ENCODE measurements at places on chromosomes 11 and 22. TPM values are rescaled to one million over a fixed set of nuclear protein-coding genes. Genes with fewer than 3 reads are reported as not detected.

GRCh38 chr11:78438298-78438975, 20.8 kb upstream of the GAB2 start:
- peaks cover 4% of the 10 kb centered on the region for H3K36me3 ChIP-seq
- no peaks in the 10 kb centered on the region for H3K4me1 ChIP-seq
- DNase-seq: no peak
- no peaks in the 10 kb centered on the region for H3K27me3 ChIP-seq
- no peak overlapping the region for H3K4me3 ChIP-seq

GRCh38 chr11:116901211-116901610, 63.8 kb upstream of the APOA1 start:
- peaks cover 3% of the 10 kb centered on the region for H3K36me3 ChIP-seq
- no peaks in the 10 kb centered on the region for H3K27me3 ChIP-seq
- H3K27ac ChIP-seq: no peak overlapping the region
- H3K4me1 ChIP-seq: no peaks in the 10 kb centered on the region

DNA sequence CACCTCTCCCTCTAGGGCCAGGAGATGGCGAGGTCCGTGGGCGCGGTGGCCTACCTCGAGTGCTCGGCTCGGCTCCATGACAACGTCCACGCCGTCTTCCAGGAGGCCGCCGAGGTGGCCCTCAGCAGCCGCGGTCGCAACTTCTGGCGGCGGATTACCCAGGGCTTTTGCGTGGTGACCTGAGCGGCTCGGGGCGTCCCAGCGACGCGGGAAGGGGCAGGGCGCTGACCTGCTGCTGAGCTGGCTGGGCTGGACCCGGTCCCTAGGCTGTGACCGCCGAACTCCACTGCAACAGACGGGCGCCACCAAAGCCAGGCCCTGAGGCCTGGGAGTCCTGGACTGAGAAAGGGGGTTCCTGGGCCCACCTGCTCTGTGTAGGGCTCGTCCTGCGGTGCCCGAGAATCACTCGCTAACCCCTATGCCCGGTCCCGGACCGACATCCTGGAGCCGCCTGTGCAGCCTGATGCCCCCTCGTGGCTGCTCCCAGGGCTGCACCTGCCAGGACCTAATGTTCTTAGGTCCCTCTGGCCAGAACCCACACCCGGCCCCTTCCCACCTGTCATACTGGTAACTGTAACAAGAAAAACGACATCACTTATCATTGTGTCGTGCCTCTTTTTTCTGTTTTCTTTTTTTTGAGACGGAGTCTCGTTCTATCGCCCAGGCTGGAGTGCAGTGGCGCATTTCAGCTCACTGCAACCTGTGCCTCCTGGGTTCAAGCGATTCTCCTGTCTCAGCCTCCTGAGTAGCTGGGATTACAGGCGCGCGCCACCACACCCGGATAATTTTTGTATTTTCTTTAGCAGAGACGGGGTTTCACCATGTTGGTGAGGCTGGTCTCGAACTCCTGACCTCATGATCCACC, 15.0 kb downstream of the RHOD start:
- no peaks in the 10 kb centered on the region for H3K27me3 ChIP-seq
- no peaks in the 10 kb centered on the region for H3K36me3 ChIP-seq
- peak overlapping the region; percentile 9 for H3K4me3 ChIP-seq

- no peaks in the 10 kb centered on the region for H3K36me3 ChIP-seq
- H3K27me3 ChIP-seq: no peaks in the 10 kb centered on the region
- H3K4me3 ChIP-seq: no peak overlapping the region
- DNase-seq: no peak
Observed at GRCh38 chr11:16840951-16841350, 102.5 kb downstream of the C11orf58 start.

- no peak overlapping the region for H3K4me3 ChIP-seq
- H3K36me3 ChIP-seq: no peaks in the 10 kb centered on the region
- no peak for DNase-seq
- H3K4me1 ChIP-seq: peaks cover 15% of the 10 kb centered on the region
Observed at GRCh38 chr11:72724851-72725723, 27.1 kb downstream of the ARAP1 start.

DNA sequence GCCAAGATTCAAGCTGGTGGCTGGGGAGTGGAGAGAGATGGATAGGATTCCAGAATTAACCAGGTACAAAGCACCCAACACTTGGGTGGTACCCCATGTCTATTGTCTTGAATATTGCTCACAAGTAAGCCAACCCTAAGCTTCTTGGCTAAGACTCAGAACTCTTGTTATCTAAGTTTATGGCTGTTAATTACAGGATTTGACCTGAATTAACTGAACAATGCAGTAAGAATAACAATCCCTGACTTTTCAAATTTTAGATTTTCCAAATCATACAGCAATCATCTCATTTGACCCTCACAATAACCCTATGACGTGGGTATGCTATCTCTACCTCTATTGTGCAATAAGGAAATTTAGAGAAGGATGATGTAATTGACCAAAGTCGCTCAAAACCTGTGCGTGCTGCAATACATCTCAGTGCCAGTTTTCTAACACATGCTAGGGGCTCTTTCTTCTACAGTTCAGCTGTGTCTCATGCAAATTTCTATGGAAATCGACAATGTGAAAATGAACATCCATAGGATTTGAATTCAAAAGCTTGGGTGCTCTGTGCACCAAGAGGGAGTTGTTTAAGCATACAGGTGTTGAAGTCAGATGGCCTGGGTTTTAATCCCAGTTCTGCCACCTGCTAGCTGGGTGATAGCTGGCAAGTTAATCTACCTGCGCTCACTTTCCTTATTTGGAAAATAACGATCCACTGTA, 40.1 kb upstream of the APLNR start:
- no peak overlapping the region for H3K27ac ChIP-seq
- H3K4me1 ChIP-seq: no peaks in the 10 kb centered on the region
- no peaks in the 10 kb centered on the region for H3K27me3 ChIP-seq
- peak overlapping the region; percentile 25 for H3K4me3 ChIP-seq

GRCh38 chr11:89327885-89328284, 150.2 kb downstream of the TYR start:
- H3K27ac ChIP-seq: no peak overlapping the region
- H3K4me1 ChIP-seq: no peaks in the 10 kb centered on the region
- H3K27me3 ChIP-seq: no peaks in the 10 kb centered on the region
- DNase-seq: no peak

- no peaks in the 10 kb centered on the region for H3K27me3 ChIP-seq
- no peaks in the 10 kb centered on the region for H3K4me1 ChIP-seq
- no peak overlapping the region for H3K27ac ChIP-seq
Observed at GRCh38 chr11:39113606-39114005, 2345.8 kb downstream of the LRRC4C start.

- no peak overlapping the region for H3K27ac ChIP-seq
- no peak for DNase-seq
- no peak overlapping the region for H3K4me3 ChIP-seq
- H3K36me3 ChIP-seq: no peaks in the 10 kb centered on the region
Observed at GRCh38 chr11:66146940-66147339, 76.9 kb downstream of the PACS1 start.

GRCh38 chr11:67631411-67631810, 1.7 kb upstream of the NUDT8 start:
- no peaks in the 10 kb centered on the region for H3K27me3 ChIP-seq
- peaks cover 5% of the 10 kb centered on the region for H3K4me1 ChIP-seq
- DNase-seq: no peak
- no peak overlapping the region for H3K4me3 ChIP-seq
- H3K36me3 ChIP-seq: no peaks in the 10 kb centered on the region
- no peak overlapping the region for H3K27ac ChIP-seq

DNA sequence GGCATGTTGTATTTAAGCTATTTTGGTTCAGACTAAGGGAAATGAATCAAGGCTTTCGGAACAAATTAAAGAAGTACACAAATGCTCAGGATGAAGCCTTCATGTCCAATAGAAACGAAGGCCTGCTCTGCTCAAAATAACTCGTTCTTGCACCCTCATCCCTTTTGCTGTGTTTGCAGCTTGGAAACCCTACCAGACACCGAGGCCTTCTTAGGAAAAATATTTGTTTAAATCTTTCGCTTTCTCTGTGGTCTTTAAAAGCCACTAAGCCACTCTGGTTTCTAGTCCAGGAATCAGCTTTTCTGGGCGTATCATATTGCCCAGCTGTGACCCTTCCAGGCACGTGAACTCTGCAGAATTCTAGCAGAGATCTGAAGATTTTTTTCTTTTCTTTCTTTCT, 60.9 kb upstream of the HSPA8 start:
- H3K27ac ChIP-seq: peak overlapping the region; percentile 86
- no peak for DNase-seq
- H3K4me1 ChIP-seq: peaks cover 17% of the 10 kb centered on the region

DNA sequence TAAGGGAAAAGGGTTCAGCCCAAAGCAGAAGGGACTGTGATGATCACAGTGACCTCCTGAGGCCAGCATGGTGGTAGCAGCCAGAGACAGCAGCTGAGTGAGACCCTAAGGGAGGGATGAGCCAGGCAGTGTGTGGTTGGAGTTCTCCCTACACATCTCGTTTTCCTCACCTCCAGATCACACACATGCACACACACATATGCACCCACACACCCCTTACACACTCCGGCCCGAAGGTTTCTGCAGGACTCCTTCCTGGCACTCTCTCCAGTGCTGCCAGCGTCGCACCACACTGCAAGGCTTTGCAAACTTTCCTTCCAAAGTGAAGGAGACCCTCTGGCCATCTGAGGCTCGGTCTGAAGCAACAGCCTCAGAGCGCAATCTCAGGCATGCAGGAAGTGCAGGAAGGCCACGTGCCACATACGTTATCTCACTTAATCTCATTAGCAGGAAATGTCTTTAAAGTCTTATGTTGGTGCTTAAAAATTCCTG, 26.9 kb upstream of the TP53I11 start:
- H3K4me3 ChIP-seq: no peak overlapping the region
- H3K36me3 ChIP-seq: no peaks in the 10 kb centered on the region
- no peaks in the 10 kb centered on the region for H3K27me3 ChIP-seq
- no peak for DNase-seq
- peaks cover 5% of the 10 kb centered on the region for H3K4me1 ChIP-seq

DNA sequence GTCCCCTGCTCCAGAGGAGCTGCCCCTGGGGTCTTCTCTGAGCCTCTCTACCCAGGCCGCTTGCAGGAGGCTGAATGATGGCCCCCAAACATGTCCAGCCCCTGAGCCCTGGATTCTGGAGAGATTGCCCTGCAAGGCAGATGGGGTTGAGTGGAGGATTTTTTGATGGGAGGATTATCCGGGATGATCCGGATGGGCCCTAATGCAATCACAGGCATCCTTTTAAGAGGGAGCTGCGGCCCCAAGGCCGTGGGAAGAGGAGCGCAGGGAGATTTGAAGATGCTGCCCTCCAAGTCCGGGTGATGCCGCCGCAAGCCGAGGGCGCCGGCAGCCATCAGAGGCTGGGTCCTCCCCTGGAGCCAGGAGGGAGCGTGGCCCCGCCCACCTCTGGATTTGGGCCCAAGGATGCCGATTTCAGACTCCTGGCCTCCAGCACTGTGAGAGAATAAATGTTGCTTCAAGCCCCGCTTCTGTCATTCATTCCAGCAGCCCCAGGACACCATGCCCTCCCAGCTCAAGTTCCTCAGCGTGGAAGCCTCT, 66.0 kb downstream of the WNT7B start:
- no peaks in the 10 kb centered on the region for H3K36me3 ChIP-seq
- no peaks in the 10 kb centered on the region for H3K27me3 ChIP-seq
- H3K4me1 ChIP-seq: no peaks in the 10 kb centered on the region

DNA sequence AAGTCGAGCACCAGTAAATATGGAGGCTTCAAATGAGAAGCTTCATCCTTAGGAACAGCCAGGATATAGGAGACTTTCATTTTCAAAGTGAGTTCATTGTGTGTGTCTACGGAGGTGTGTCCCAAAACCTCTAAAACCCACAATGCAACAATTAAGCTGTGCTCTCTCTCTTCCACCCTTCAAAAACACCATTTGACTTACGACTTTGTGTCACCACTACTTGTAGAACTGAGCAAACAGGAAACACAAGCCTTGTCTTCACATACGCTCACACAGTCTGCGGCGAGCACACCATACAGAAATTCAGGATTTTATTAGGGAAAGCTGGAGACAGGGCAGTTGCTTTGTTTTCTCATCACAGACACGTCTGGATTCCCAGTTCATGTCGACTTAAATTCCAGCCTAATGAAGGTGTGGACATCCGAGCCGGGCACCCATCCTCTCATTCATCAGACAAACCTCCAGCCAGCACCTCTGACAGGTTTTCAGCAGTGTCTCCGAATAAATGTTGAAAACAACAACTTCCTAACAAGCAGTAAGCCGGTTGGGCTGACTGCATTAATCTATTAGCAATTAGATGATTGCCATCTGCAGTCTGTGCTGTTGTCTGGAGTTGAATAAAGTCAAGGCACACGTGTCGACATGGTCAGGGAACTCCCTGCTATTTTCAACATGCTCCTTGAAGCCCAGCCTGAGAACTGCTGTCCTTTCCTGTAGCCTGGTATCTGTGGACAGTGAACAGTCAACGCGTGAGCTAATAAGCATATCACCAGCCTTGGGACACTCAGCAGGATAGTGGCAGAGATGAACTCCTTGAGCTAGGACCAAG, 1411.1 kb downstream of the BRD1 start:
- no peaks in the 10 kb centered on the region for H3K4me1 ChIP-seq
- H3K36me3 ChIP-seq: no peaks in the 10 kb centered on the region
- no peaks in the 10 kb centered on the region for H3K27me3 ChIP-seq
- no peak overlapping the region for H3K4me3 ChIP-seq
- no peak for DNase-seq
- H3K27ac ChIP-seq: no peak overlapping the region

DNA sequence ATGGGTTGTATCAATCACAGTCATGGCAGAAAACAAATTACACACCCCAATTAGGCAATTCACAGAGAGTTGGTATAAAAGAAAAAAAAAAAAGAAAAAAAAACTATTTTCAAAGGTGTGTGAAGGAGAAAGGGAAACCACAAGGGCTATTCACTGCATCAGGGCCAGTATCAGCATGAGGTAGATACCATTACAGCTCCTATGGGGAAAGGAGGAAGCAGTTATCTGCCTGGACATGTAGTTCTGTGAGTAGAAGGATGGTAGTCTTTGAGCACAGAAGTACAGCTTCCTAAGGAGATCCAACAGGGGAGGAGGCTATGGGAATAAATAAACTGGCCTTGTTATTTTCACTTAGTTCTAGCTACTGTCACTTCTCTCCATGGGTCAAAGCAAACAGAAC, 746.1 kb downstream of the LUZP2 start:
- H3K36me3 ChIP-seq: no peaks in the 10 kb centered on the region
- DNase-seq: no peak
- H3K27me3 ChIP-seq: no peaks in the 10 kb centered on the region
- no peak overlapping the region for H3K4me3 ChIP-seq

- DNase-seq: no peak
- H3K27ac ChIP-seq: no peak overlapping the region
- H3K4me1 ChIP-seq: no peaks in the 10 kb centered on the region
- no peaks in the 10 kb centered on the region for H3K27me3 ChIP-seq
Observed at GRCh38 chr11:64098318-64098831, 62.6 kb downstream of the FLRT1 start.

- no peak for DNase-seq
- peaks cover 34% of the 10 kb centered on the region for H3K36me3 ChIP-seq
- no peaks in the 10 kb centered on the region for H3K27me3 ChIP-seq
- no peaks in the 10 kb centered on the region for H3K4me1 ChIP-seq
- H3K4me3 ChIP-seq: no peak overlapping the region
Observed at GRCh38 chr11:3094223-3094824, 37.1 kb upstream of the CARS1 start.

PATE4 gene
- not detected for total RNA-seq

TUBA8 gene
- total RNA-seq: 0.41 TPM

DUSP18 gene
- total RNA-seq: 4.1 TPM

TSPAN32 gene
- total RNA-seq: 2.5 TPM

CHRM1 gene
- not detected for total RNA-seq

OPCML gene
- not detected for total RNA-seq

GAB4 gene
- total RNA-seq: not detected
